ENCODE measurements at places on chromosomes 5 and 9. TPM values are rescaled to one million over a fixed set of nuclear protein-coding genes. Genes with fewer than 3 reads are reported as not detected.

DNA sequence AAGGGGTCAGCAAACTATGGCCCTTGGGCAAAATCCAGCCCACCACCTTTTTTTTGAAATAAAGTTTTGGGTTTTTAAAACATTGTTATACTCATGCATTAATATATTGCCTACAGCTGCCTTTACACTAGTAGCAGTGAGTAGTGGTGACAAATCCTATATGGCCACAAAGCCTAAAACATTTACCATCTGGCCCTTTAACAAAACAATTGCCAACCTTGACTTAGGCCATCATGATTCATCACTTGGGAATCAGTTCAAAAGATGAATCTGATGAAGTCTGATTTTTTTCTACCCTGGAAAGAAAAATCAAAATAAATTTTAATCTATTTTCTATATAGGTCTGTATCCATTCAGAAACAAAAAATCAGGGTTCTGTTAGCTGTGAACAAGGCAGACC, 484.9 kb downstream of the BNC2 start:
- no peak for DNase-seq
- H3K4me1 ChIP-seq = no peaks in the 10 kb centered on the region
- H3K27me3 ChIP-seq = no peaks in the 10 kb centered on the region
- no peak overlapping the region for H3K4me3 ChIP-seq
- H3K36me3 ChIP-seq = no peaks in the 10 kb centered on the region

- H3K4me1 ChIP-seq = peaks cover 24% of the 10 kb centered on the region
- peaks cover 5% of the 10 kb centered on the region for H3K36me3 ChIP-seq
- H3K27ac ChIP-seq = no peak overlapping the region
- no peak overlapping the region for H3K4me3 ChIP-seq
- no peaks in the 10 kb centered on the region for H3K27me3 ChIP-seq
Measured at GRCh38 chr5:116371935-116372334, 202.7 kb downstream of the SEMA6A start.

DNA sequence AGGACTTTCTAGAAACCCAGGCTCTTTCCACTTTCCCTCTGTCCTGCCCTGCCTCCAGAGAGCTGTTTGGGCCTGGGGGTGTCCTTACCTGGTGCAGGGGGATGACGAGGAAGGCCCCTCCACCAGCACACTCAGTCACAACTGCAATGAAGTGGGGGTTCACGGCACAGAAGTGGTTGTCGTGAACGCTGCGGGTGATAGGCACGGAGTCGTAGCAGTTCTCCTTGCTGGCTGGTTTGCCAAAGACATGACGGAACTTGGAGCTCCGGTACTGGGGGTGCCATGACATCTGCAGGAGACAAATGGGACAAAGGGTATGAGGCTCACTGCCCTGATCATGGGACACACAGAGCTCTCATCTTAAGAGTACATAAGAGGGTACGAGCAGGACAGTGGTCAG, 35.1 kb downstream of the CORO2A start:
- no peaks in the 10 kb centered on the region for H3K27me3 ChIP-seq
- peaks cover 5% of the 10 kb centered on the region for H3K4me1 ChIP-seq
- no peak overlapping the region for H3K4me3 ChIP-seq
- no peak for DNase-seq
- no peak overlapping the region for H3K27ac ChIP-seq
- peaks cover 3% of the 10 kb centered on the region for H3K36me3 ChIP-seq

- no peak overlapping the region for H3K4me3 ChIP-seq
- no peak for DNase-seq
- H3K36me3 ChIP-seq = no peaks in the 10 kb centered on the region
- peaks cover 10% of the 10 kb centered on the region for H3K4me1 ChIP-seq
- H3K27ac ChIP-seq = no peak overlapping the region
- H3K27me3 ChIP-seq = no peaks in the 10 kb centered on the region
Measured at GRCh38 chr5:126865299-126865698, 88.4 kb downstream of the LMNB1 start.

DNA sequence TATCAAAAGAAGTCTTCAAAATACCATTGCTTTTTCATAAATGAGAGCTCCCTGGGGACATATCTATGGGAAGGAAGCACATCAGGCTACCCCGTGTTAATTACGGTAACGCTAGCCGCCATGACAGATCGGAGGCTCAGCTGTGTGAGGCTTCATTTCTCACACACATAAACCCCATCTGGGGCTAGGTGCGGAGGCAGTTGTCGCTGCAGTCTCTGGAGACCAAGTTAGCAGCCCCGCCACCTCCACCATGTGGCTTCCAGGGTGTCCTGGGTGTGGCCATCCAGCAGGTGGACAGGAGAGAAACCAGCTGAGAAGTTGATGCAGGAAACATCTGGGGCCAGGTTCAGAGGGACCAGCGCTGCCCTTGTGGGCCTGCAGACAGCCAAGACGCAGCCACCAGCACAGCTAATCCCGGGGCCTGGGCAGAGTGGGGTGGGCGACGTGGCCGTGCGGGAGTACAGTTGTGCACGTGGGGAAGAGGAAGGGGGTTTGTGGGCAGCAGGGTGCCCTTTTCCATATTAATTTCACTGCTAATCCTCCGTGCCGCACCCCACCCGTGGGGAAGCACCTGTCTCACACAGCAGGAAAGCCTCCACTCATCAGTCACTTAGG, 426.5 kb downstream of the IRX1 start:
- no peak overlapping the region for H3K27ac ChIP-seq
- no peaks in the 10 kb centered on the region for H3K4me1 ChIP-seq
- H3K4me3 ChIP-seq = no peak overlapping the region
- H3K27me3 ChIP-seq = no peaks in the 10 kb centered on the region
- no peak for DNase-seq
- H3K36me3 ChIP-seq = no peaks in the 10 kb centered on the region

The NR2F1-AS1 gene
- not detected for total RNA-seq

The ARID3C gene
- 0.76 TPM for total RNA-seq

The TMEM174 gene
- total RNA-seq = not detected

The CARTPT gene
- not detected for total RNA-seq

The LECT2 gene
- total RNA-seq = not detected

The SPINK7 gene
- total RNA-seq = not detected

The MTX3 gene
- total RNA-seq = 11.9 TPM
